ENCODE measurements at places on chromosomes 7 and 10.

- DNase-seq: no peak
Measured at GRCh38 chr10:52129410-52130178, 184.5 kb upstream of the DKK1 start.

DNA sequence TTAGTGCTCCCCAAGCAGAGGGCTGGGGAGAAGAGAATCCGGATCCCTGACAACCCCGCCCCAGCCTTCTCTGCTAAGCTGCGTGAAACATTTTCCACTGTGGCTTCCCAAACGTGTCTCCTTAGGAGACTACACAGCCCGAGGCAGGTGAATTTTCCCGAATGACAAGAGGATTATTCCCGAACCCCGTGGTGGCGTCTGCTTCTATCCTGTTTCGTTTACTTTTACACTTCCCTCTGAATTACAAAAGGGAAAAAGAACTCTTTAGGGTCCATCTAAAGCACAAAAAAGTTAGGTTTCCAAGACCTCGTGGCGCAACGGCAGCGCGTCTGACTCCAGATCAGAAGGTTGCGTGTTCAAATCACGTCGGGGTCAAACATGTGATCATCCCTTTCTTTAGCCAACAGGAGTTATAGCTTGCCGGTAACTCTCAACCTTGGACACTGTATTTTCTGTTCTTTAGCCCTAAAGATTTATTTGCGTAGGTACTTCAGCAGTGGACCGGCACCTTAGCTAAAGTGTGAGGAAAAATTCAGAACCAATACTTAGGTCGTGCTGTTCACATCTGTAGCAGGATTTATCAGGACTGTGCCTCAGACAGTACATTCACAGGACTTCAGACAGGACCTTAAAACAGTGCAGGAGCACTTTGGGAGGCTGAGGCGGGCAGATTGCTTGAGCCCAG, 3.2 kb upstream of the ZNF789 start:
- DNase-seq: no peak

- DNase-seq: no peak
Measured at GRCh38 chr7:101093906-101094305, 8.6 kb downstream of the TRIM56 start.

DNA sequence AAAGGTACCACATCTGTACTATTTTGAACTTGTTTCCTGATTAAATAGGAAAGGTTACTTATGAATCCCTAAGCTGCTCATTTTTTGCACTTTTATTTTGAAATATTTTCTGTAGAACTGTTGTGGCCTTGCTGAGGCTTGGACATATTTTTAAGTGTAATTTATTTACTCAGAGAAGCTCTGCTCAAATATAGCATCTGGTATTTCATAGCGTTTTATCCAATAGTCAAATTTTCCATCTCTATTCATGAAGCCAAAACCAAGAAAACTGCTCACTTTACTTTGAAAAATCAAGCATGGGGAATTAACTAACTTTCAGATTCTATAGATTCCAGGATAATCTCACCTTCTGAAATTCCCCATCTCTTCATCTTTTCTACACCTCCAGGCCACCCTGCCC, 6.6 kb upstream of the FAM3C start:
- DNase-seq: no peak

DNA sequence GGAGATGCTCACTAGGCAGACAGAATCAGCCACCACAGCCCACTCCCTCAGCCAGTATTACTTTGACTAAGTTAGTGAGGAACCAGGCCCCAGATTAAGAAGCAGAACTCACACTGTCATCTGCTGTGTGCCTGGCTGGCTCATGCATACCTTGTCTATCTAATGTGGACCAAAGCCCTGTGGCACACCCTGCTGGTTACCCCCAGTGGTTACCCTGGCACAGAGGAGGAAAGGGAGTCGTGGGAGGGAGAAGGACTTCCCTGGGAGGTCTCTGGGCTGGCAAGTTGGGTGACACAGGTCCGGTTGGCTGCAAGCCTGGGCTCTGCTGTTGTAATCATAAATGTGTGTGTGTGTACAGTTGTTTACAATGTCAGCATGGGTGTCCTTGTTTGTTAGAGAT, 7.5 kb upstream of the SH2D4B start:
- peak; percentile 84 for DNase-seq

- DNase-seq: no peak
Measured at GRCh38 chr7:69309601-69310000, 288.7 kb upstream of the AUTS2 start.

All from activated naive CD4-positive, alpha-beta T cell treated with anti-CD3 and anti-CD28 coated beads for 36 hours (primary cell).